ENCODE measurements at places on chromosomes 6 and 20. TPM values are rescaled to one million over a fixed set of nuclear protein-coding genes. Genes with fewer than 3 reads are reported as not detected.

RBL1 gene
- polyA plus RNA-seq: 8.8 TPM

DNA sequence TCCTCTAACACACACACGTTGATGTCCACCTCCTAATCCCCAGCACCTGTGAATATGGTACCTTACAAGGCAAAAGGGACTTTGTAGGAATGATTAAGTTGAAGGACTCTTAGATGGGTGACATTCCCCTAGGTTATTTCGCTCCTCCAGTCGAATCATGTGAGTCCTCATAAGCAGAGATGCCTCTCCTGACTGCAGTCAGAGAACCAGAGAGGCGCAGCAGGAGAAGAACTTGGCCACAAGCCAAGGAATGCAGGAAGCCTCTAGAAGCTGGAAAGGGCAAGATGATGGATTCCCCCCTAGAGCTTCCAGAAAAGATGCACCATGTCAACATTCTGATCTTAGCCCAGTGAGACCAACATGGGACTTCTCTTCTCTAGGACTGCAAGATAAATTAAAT, 133.1 kb upstream of the PTPRT start:
- no peak for DNase-seq

DNA sequence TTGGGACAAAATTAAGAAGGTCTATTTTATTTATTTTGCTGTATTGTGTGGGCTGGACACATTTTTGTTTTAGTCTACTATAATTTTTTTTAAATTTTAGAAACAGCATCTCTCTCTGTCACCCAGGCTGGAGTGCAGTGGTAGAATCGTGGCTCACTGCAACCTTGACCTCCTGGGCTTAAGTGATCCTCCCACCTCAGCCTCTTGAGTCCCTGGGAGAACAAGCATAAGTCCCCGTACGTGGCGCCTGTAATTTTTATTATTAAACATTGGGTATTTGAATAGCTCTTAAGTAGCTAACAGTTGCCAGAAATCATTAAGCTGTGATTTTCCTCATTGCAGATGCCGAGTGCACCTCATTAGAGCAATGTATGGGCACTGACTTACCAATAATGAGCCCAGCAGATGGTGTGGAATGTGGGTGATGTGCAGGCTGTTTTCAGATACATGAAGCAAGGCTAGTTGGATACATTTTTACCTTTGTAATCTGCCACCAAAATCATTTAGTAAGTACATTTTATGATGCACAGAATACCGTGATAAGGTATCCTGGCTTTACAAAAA, 10.3 kb upstream of the MAS1 start:
- no peak for DNase-seq

DNA sequence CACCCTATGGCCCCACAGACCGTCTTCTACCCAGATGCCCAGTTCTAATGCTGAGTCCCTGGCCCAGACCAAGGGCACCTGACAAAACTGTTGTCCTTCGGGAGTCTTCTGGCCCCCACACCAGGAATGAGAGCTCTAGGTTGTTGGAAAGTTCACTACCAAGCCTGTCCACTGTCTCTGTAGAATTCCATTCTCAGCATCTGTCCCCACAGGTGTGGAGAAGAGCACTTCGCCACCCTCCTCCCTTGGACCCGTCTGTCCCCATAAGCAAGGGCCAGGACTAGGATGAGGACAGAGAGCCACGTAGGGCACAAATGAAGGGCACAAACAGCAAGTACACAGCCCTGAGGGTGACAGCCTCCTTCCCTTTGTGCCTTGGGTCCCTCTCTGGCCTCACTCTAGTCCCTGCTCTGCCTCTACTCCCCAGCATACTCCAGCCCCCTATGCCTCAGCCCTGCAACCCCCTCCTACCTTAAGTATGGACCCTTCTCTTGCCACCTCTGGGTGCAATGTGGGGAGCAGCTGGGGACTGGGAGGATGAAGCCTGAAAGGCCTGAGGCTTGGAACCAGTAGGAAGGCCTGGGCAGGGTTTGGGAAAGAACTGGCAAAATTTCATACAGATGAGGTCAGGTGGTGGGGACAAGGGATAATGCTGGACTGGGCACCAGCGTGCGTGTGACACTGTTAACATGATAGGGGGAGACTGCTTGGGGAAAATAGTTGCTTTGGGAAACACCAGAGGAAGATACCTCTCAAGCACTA, 4.3 kb downstream of the LZTS3 start:
- DNase-seq: no peak

WFDC10B gene
- not detected for polyA plus RNA-seq

TRIM40 gene
- polyA plus RNA-seq: 0.07 TPM

AARS2 gene
- 21.9 TPM for polyA plus RNA-seq

DNA sequence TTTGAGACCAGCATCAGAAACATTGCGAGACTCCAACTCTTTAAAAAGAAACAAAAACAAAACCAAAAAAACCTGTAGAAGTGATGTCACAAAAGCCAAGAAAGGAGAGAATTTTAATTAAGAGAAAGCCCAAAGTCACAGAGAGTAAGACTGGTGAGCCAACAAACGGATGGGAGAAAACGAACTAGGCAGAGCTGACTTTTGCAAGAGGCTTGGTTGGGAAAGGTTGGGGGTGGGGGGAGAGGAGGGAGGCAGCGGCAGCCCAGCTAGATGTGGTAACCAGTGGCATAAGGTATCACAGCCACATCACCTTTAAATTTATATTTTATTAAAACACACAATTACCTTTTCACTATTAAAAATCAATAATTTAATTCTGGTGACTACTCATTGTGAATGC, 23.5 kb downstream of the NOL7 start:
- no peak for DNase-seq

GRCh38 chr6:40668203-40668602, 81.0 kb upstream of the LRFN2 start:
- DNase-seq: no peak

GRCh38 chr6:147285087-147285855, 81.1 kb downstream of the STXBP5 start:
- peak; percentile 24 for DNase-seq
